ENCODE measurements at places on chromosomes 7 and 10. TPM values are rescaled to one million over a fixed set of nuclear protein-coding genes. Genes with fewer than 3 reads are reported as not detected.

PTPRN2 gene
- total RNA-seq: 0.72 TPM

TNPO3 gene
- 44.2 TPM for total RNA-seq

RNF148 gene
- total RNA-seq: not detected

GNAT3 gene
- total RNA-seq: not detected

ENKUR gene
- 0.27 TPM for total RNA-seq
